Mesenteric fat pad (tissue), 1 donor: ENCODE measurements at places on chromosomes 11 and 22. TPM values are rescaled to one million over a fixed set of nuclear protein-coding genes. Genes with fewer than 3 reads are reported as not detected.

Gene FGF19
- not detected for total RNA-seq

GRCh38 chr22:36221799-36222751, 17.3 kb downstream of the APOL2 start:
- no peak for DNase-seq

Gene C22orf31
- not detected for total RNA-seq

Gene MRGPRF
- 29.8 TPM for total RNA-seq

DNA sequence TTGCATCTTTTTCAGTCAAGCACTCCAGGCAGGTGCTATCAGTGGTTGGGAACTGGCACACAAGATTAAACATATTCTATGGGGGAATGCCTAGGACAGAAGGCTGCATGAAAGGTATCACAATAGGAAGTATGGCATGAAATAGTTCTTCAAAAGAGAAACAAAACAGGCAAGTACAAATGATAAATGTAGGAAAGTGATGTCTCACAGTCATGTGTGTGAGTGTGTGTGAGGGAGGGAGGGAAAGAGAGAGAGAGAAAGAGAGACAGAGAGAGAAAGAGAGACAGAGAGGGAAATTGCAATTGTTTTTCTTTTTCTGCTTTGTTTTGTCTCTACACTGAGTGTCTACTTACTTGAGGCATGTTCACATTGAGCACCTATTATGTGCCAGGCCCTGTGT, 456.3 kb downstream of the MIAT start:
- DNase-seq = no peak

DNA sequence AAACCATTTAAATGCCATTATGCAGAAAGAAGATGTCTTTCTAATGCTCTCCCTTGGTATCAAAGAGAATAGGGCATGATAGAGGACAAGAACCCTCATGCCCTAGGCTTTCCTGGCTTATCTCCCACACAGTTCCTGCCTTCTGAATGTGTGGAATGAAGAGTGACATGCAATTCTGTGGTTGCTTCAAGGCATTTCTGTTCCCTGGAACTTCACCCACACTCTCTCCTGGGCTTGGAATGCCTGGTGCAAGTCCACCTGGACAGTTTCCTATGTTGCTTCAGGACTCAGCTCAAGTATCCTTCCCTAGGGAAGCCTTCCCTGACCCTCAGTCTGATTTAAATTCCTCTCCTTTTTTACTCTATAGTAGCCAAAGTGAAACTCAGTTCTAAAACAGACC, 53.8 kb upstream of the DRD2 start:
- no peak for DNase-seq

GRCh38 chr11:60960405-60960804, 8.4 kb upstream of the SLC15A3 start:
- DNase-seq = no peak

DNA sequence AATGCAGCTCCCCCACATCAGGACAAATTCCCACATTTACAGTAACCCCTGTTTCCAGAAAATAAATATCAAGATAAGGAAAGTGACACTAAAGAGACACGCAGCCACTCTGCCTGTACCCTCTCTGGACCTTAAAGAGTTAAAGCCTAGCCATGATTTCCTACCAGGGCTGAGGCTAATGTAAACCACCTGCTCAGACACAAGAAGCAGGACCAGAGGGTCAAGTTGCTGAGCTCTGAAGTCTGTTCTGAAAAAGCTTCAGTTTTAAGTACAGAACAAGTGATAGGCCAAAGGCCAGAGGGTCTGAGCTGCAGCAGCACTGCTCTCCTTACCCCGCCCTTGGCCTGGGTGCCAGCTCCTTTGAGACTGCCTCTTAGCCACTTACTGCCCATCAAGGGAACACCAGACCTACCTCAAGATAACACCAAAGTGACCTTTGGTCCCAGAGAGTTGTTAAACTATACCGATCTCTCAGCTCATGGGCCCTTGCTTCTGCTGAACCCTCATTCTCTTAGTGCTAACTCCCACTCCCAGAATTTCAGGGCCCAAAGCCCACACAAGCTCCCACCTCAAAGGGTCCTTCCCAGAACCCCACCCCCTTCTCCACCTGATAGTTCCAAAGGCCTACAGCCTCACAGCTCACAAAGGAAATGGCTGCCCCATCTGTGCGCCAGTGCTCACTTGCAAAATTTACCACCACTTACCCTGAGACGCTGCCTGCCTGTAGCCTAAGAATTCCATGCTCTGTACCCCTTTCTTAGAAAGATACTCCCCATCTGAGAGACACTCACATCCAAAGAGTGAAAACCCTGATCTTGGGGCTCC, 40.5 kb downstream of the IL18BP start:
- DNase-seq = no peak

DNA sequence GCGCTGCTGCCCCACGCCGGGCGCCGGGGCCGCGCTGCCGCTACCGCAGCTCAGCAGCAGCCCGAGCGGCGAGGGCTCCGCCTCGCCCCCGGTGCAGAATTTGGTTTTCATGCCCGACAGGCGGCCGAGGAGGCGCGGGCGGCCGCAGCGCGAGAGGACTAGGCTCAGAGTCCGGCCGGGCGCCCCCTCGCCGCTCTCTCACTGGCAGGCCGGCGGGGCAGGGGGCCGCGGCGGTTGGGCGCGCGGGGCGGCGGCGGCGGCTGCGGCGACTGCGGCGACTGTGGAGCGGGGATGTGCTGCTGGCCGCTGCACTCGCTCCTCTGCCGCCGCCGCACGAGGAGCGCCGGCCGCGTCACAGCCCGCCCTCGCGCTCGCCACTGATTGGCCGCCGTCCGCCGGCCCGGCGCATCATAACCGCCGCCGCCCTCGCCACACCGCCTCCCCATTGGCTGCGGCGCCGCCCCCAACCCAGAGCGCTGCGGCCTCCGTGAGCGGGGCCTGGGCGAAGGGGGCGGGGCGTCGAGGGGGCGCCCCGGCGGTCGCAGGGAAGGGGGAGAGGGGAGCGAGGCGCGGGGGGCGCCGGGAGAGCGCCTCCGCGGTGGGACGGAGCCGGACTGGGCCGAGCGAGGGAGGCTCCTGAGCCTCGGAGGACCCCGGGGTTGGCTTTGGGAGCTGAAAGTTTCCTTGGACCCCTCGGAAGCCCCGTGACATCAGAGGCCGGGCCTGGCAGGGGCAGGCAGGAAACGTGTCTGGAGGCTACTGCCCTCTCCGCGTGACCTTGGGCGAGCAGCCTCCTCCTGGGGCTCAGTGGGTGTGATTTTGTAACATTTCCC, at the start of gene CHKA:
Gene CHKA (minus strand): TSS at position 322 of the 833 bp plus-strand sequence. CDS start 211 bp downstream, at position 111.
- DNase-seq = peak; percentile 97

DNA sequence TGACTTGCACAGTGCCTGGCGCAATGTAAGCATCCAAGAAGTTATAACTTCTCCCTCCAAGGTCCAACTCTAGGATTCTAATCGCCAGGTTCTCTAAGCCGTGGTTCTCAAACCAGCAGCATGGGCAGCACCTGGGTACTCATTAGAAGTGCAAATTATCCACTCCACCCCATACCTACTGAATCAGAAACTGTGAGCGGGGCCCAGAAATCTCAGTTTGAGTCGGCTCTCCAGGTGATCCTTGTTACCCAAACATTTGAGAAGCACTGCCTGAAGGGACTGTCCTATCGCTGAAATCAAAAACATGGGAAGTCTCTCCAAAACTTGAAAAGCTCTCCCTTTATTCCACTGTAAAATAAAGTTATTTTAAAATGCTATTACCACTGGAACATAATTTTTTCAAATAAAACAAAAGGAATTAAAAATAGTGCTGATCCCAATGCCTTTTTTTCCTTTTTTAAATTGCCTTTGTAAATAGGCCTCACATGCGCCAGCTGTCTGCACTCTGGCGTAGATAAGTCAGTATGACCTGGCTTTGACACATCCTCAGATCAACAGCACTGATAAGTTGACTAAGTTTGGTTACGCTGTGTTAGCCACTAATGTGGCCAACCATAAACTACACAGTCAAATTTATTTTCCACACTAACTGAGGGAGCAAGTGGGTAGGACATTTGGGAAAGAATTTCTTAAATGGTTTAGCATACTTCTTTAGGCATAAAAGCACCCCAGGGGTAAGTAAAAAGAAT, 8.4 kb upstream of the CTR9 start:
- DNase-seq = no peak

GRCh38 chr11:124274000-124274399, 17.8 kb downstream of the OR8G5 start:
- DNase-seq = no peak

GRCh38 chr22:50112151-50113118, 22.6 kb downstream of the MOV10L1 start:
- DNase-seq = no peak

DNA sequence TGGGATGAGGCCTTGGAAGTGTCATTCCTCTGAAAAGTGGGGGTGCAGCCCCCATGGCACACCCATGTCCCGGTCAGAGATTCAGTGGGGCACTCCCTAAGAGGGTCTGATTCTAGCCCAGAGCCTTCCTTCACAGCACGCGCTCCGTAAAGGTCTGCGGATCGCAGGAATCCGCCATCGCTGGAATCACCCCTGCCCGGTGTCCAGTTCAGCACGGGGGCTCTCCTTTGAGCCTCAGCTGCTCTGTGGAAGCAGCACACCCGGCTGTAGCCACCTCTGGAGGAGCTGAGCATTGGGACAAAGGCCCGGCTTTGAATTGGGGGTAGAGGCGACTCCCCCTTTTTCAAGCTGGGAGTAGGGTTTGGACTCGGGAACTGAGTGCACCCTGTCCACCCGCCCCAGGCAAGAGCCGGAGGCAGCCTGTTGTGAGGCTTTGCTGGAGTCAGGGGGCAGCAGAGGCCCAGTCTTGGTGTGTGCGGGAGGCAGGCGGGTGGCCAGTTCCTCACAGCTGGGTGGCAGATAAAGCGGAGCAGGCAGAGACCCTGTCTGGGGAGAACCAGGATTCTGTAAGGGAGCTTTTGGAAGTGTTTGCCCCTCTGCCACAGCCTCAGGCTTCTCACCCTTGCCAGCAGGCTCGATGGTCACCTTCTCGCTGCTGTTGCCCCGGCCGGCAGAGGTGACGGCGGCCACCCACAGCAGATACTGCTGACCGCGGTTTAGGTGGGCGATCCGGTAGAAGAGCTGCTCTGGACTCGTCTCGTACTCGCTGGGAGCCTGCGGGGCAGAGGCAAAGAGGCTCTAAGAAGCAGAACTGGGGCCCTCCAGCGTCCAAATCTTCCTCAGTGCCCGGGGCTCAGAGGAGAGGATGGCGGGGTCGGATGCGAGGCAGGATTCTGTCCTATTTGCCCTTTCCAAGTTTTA, 115.9 kb downstream of the CEP164 start:
- no peak for DNase-seq

- no peak for DNase-seq
Observed at GRCh38 chr11:38345286-38345685, 1747.2 kb upstream of the RAG2 start.

DNA sequence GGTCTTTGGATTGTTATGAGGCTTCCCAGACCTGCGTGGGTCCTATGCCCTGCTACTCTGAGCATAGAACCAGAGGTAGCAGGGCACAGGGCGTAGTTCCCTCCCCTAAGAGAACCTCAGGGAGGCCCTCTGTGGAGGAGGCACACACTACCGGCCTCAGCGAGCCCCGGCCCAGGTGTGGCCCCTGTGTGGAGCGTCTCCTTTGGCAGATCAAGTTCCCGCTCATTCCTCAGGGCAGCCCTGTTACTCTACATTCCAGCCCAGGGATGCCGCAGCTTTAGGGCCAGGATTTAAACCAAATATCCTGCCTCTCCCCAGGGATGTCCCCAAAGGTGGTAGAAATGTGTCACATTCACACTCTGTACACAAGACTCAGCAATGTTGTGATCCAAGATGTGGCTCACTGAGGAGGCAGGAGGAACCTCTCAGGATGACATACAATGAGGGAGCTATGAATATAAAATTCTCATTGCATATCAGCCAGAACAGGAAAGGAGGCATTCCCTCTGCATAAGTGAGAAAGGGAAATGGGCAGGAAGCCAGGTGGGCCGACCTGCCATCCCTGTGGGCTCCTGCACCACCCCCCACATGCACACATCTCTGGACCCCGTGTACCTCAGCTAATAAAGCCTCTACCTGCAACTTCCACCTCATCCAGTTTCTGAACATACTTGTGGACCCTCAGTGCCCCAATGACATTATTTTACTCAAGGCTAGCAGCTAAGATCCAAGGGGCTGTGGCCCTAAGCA, 131.9 kb upstream of the TEAD1 start:
- DNase-seq = no peak

GRCh38 chr11:15208378-15209222, 93.9 kb downstream of the INSC start:
- no peak for DNase-seq

- no peak for DNase-seq
Observed at GRCh38 chr11:406796-407650, 7.8 kb downstream of the SIGIRR start.

Gene TRIM48
- not detected for total RNA-seq

DNA sequence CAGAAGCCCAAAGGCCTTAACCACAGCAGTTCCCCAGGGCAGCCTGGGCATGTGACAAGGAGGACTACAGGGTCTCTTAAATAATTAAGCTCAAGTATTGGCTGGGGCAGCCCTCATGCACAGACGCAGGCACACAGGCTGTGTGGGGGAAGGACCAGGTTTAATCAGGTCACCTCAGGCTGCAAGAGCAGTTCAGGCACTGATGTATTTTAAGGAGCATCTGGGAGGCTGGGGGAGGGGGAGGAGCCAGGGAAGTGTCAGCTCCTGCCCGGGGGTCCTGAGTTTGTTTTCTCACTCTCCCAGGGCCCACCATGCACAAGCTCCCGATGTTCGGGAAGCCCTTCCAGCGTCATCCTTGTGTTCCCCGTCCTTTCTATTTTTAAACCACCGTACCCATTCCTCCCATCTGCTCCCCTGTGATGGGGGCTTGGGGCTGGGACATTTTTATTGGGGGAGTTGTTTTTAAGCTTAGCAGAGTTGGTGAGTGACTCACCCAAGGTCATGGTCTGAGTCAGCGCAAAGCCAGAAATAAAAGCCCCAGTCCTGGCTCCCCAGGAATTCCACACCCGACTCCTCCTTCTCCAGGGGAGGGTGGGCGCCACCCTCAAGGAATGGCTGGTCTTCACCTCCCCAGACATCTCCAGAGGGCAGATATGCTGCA, 2.4 kb downstream of the CSDC2 start:
- DNase-seq = no peak

Gene GAB4
- not detected for total RNA-seq

Gene MYOD1
- not detected for total RNA-seq

- no peak for DNase-seq
Observed at GRCh38 chr22:32473388-32473952, 1.1 kb upstream of the FBXO7 start.

Gene HOATZ
- total RNA-seq = not detected

DNA sequence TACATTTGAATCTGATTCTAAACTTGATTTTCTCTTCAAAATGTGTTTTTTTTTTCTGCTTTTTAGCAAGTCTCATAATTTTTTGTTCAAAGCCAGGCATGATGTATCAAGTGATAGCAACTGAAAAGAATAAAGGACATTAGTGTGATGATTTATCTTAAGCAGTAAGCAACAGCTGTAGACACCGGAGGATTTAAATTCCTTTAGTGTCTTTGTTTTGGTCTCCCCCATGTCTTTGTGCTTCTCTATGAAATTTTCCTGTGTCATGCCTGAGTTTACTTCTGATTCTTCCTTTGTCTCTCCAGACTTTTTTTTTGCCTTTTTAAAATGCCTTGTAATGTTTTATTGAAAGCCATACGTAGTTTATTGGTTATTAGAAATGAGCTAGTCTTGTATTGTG, 934.2 kb upstream of the RAG2 start:
- DNase-seq = no peak

Gene SLC22A25
- total RNA-seq = not detected
